ENCODE measurements at places on chromosomes 7 and 10. TPM values are rescaled to one million over a fixed set of nuclear protein-coding genes. Genes with fewer than 3 reads are reported as not detected.

COL1A2 gene
- 0.23 TPM for total RNA-seq

DNA sequence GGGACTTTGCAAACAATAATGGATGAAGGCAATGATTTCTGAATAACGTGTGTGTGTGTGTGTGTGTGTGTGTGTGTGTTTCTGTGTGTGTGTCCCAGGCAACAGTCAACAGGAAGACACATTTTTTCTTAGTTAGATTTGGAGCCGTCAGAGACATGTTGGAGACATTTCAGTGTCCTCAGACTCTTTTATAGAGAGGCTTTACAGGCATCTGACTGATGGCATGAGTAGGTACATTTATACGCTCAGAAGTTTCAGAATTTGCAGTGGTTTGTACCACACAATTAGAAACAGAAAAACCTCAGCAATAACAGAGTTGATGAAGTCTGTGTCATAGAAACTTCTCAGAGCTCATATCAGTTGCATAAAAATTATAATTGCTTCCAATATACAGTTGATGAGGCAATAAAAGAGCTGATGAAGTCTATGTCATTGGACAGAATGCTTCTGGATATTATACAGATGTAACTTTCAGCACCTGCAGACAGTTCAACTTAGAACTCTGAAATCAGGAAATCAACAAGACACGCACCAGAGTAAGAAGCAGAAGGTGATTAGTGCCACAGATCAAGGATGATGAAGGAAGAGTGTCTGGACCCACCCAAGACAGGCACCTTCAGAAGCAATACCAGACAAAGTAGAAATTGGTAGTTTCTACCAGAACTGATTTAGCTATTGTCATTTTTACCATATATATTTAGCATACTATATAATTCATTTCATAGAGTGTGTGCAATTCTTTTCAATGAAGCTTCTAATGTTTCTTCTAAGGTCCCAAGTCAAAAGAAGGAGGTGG is 104.5 kb upstream of the LYZL1 start:
- peaks cover 6% of the 10 kb centered on the region for H3K27me3 ChIP-seq
- no peak overlapping the region for H3K27ac ChIP-seq
- no peak for DNase-seq
- no peak overlapping the region for H3K4me3 ChIP-seq
- no peaks in the 10 kb centered on the region for H3K4me1 ChIP-seq
- no peaks in the 10 kb centered on the region for H3K36me3 ChIP-seq

DNA sequence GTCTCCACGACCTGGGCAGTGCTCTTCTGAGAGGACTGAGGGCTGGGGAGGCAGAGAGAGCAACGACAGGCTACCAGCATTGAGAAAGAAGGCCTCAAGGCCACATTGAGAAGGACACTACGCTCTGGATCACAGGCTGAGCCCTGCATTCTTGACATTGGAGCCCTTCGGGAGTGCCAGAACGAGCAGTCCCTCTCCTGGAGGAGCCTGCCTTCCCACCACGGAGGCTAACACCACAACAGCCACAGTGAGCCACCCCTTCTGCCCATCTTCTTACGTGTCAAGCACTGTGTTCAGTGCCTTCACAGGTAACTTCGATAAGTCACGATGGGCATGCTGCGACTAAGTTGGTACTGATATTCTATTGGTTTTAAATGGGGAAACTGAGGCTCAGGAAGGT is 267.8 kb downstream of the RPS24 start:
- peak overlapping the region; percentile 11 for H3K27ac ChIP-seq
- DNase-seq, result no peak
- peaks cover 14% of the 10 kb centered on the region for H3K27me3 ChIP-seq
- peaks cover 13% of the 10 kb centered on the region for H3K4me1 ChIP-seq
- H3K4me3 ChIP-seq, result no peak overlapping the region

DNA sequence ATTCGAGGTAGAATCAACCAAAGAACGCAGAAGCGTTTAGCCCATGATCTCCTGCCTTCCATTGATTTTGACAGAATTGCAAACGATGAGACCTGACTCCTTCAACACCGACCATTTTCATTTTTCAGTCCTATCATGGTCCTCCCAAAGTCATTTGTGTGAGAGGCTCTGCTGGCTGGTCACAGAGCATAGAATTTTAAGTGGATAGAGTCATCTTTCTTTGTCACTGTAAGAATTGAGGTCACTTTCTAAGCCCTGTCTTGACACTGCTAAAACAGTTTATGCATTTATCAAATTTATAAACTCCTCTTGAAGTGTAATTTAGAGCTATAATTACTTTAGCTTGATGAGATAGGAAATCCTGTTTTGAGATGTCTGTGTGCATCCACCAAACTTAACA is 72.0 kb downstream of the UBE3C start:
- no peak for DNase-seq
- peaks cover 9% of the 10 kb centered on the region for H3K36me3 ChIP-seq
- H3K4me3 ChIP-seq, result no peak overlapping the region
- no peaks in the 10 kb centered on the region for H3K4me1 ChIP-seq

GRCh38 chr7:130329681-130330080 is 14.9 kb upstream of the CPA5 start:
- H3K4me3 ChIP-seq, result no peak overlapping the region
- H3K36me3 ChIP-seq, result peaks cover 2% of the 10 kb centered on the region
- H3K27ac ChIP-seq, result no peak overlapping the region
- peaks cover 3% of the 10 kb centered on the region for H3K4me1 ChIP-seq
- DNase-seq, result no peak
- no peaks in the 10 kb centered on the region for H3K27me3 ChIP-seq

- H3K36me3 ChIP-seq, result no peaks in the 10 kb centered on the region
- DNase-seq, result no peak
- no peak overlapping the region for H3K4me3 ChIP-seq
- peaks cover 3% of the 10 kb centered on the region for H3K27me3 ChIP-seq
- no peaks in the 10 kb centered on the region for H3K4me1 ChIP-seq
Measured at GRCh38 chr10:18703521-18703920, 44.3 kb downstream of the ARL5B start.

GRCh38 chr7:64951250-64951848 is 39.5 kb downstream of the ZNF117 start:
- H3K4me1 ChIP-seq, result peaks cover 2% of the 10 kb centered on the region
- peaks cover 28% of the 10 kb centered on the region for H3K27me3 ChIP-seq
- H3K4me3 ChIP-seq, result no peak overlapping the region
- no peak overlapping the region for H3K27ac ChIP-seq
- H3K36me3 ChIP-seq, result no peaks in the 10 kb centered on the region
- DNase-seq, result no peak
